ENCODE measurements at places on chromosomes 4 and X.

DNA sequence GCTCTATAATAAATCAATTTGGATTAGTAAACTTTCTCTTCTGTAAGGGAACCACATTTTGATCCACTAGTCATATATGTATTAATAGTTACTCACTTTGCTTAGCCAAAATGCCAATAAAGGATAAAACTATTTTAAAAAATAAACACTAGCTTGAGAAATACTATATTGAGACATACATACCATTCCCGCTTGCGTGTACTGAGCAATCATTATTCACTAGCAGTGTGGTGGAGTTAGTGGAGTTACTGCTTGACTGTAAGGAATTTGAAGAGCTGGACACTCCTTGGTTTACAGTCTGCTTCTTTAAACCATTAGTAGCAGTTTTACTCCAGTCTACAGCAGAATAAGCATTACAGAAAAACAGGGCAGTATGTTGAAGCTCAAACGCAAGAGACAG lies 10.8 kb upstream of the PHKA2 start:
- no peak for DNase-seq

- DNase-seq: no peak
Observed at GRCh38 chr4:17690135-17690534, 75.7 kb downstream of the MED28 start.

DNA sequence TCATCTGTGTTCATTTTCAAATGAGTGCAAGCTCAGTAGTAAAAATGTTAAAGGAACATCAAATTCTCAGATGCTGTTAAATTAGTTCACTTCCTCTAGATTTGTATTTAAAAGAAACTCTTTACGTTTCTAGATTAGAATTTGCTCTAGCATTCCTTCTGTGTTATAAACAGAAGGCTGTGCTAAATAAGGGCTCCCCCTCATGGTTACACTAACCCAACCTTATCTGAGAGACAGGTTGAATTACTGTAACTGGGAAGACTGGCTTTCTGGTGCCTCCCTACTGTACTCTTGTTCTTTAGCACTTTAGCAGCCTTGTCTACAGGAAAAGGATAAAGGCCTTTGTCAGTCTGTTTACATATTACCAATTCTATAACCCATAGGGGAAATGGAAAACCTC lies 56.8 kb downstream of the RXFP1 start:
- no peak for DNase-seq

DNA sequence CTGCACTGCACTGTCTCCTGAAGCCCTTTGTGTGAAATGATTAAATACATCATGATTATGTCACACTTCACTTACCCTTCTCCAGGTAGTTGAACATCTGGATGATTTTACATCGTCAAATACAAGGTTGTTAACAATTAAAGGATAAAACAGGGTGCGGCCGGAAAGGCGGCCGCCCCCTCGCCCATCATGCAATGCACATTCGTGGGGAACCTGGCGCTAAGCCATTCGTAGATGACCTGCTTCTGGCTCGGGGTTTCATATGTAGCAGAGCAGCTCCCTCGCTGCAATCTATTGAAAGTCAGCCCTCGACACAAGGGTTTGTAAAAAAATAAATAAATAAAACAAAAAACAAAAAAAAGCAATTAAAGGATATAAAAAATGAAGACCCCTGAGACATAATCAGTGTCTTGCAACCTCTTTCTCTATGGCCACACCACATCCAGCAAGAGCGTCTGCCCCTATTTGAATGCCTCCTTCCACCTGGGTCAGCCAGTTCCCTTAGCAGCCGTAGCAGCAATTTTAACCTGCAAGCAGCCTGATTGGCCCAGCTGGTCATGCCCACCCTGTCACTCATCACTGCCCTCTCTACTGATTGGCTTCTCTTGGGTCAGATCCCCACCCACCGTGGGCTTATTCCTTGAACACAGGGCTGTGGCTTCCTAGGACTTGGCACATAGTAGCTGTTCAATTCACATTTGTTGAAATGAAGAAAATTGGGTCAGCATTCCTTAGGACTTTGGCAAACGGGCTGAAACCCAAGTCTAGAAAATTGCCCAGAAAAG lies 147.8 kb upstream of the PSAPL1 start:
- DNase-seq: no peak

DNA sequence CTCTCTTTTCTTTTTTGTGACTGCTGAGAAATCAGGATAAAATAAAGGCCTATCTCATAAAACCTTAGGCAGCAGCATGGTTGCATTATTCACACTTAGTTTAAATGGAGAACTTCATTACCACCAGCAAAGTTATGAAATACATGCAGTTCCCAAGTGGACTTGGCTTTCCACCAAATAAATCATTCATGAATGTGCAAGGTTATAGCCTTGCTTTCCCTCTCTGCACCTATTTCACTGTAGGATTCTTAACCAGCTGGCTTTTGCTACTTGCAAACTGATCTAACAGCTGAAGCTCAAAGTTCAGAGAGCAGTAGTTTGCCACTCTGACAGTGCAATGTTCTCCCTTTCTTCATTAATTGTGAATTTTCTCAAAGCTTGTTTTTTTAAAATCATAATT lies 140.1 kb upstream of the SMIM31 start:
- DNase-seq: no peak

DNA sequence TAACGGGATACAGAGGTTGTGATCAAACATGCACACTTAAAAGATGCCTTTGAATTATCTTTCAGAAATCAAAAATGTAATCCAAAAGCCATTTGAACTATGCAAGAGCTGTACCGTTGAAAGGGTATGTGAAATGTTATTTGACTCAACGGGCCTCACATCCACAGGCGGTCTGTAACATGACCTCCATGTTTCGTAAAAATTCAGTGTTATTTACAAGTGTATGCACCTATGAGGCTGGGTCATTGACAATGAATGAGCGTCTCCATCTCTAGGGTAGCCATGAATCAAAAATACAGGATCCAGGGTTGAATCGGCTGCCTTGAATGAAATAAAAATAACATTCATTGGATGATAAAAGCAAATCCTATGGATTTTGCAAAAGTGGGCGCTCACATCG lies 100.1 kb downstream of the CRLF2 start:
- no peak for DNase-seq

DNA sequence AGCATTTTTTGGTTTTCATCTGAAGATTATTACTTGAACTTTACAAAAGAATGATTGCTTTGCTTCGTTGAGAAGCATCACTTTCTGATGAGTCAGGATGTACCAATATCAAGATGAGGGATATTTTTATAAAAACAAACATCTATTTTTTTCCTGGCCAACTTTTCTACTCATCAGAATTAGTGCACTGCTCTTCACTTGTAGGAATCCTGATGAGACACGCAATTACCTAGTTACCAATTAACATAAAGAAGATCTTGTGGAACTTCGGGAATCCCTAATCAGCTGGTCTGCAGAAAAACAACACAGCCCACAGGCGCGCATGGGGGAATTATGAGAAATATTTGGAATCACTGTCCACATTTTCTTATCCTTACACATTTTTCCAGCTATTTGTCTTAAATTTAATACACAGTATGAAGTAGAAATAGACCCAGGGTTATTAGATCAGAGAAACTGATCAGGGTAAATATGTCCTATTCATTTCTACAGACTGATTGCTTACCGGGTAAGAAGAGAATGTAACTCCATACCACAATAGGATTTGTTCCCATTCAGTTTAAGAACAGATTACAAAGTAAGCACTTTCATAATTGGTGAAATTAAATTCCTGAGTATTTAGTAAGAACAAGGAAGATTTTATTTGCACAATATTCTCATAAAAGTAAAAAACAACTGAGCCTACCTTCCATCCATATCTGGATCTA lies 50.9 kb downstream of the MFAP3L start:
- no peak for DNase-seq

GRCh38 chr4:140654495-140654814 lies 85.7 kb upstream of the UCP1 start:
- DNase-seq: no peak

- DNase-seq: no peak
Observed at GRCh38 chrX:99939883-99940232, 470.2 kb downstream of the PCDH19 start.

DNA sequence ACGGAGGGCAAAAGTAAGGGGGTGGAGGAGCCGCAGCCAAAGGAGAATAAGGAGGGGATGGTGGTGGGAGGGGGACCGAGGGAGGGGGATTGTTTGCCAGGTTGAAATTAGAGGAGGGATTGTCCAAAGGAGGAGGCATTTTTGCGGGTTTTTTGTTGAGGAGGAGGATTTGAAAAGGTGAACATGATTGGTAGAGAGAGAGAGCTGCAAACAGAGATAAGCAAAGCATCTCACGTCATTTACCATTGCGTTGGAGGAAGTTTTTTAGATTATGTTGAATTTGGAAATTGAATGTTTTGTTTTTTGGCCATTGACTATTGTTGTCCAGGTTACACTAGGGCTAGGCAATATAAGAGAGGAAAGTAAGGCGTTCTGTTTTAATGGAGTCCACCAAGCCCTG lies 54.5 kb upstream of the ABCB7 start:
- no peak for DNase-seq

DNA sequence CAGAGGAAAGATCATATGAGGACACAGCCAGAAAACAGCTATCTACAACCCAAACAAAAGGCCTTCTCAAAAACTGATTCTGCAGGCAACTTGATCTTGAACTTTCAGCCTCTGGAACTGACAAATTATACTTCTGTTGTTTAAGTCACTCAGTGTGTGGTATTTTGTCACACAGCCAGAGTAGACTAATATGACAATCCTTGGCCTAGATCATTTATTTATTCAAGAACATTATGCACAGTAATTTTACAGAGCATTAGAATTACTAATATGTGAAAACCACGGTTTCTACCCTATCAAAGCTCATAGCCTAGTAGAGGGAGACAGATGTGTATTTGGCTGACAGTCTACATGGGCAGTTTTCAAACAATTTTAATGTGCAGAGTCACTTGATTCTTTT lies 167.8 kb upstream of the PCDH18 start:
- no peak for DNase-seq

- no peak for DNase-seq
Observed at GRCh38 chr4:71604785-71605184, 179.1 kb downstream of the GC start.

DNA sequence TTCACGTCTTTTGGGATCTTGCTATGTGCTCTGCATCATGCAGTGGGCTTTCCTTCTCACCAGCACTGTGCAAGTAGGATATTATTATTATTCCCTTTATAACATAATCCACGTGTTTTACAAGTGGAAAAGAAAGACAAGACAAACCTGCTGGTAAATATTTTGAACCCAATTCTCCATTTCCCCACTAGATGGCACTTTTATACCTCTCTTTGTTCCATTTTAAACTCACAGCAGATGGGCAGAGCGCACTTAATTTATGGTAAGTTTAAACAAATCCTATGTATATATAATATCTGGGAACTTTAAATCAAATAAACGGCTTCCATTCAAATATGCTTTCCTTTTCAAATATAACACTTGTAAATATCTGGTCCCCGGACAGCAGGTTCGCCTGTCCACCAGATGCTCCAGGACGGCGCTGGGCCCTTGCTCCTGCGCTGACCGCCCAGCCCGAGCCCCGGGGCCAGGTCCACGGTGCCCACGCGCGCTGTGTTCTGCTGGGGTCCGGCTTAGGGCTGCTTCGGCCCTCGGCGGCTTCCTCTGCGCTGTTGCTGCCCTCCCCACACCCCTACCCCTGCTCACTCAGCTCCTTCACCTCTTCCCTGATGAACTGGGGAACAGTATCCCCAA lies 31.1 kb downstream of the F11 start:
- DNase-seq: no peak

DNA sequence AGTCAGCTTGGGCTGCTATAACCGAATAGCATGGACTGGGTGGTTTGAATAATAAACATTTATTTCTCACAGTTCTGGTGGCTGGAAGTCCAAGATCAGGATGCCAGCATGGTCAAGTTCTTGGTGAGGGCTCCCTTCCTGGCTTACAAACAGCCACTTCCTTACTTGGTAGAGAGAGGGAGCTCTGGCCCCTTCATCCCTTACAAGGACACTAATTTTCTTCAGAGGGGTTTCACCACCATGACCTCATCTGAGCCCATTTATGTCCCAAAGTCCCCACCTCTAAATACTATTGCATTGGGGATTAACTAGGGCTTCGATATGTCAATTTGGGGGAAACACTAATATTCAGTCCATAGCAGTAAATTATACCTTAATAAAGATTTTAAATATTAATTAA lies 61.8 kb downstream of the CLNK start:
- no peak for DNase-seq

GRCh38 chr4:82500435-82501153 lies 61.2 kb downstream of the TMEM150C start:
- DNase-seq: no peak

DNA sequence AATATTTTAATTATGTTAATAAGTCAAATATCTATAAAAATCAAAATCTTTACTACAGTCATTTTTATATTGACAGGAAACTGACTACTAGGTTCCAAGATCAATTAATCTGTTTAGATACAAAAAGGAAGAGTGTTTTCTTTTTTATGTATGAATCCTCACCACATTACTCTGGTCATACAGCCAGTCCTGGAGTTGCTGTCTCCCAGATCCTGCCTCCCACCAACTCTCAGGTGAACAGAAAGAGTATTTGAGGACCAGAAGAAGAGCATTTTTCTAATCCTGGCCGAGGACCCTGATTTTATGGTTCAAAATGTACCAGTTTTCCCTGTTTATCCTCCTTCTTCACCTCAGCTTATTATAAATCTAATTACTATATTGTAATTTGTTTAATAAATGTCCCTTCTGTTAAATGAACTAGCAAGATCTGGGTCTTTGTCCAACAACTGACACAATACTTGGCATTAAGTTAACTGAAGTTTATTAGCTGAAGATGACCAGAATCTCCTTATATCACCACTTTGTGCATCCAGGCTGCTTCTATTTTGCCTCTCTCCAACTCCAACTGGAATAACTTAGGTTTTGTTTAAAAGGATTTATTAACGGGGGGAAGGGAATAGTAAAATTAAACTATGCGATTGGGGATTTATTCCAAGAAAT lies 224.4 kb upstream of the PCDH7 start:
- DNase-seq: no peak

DNA sequence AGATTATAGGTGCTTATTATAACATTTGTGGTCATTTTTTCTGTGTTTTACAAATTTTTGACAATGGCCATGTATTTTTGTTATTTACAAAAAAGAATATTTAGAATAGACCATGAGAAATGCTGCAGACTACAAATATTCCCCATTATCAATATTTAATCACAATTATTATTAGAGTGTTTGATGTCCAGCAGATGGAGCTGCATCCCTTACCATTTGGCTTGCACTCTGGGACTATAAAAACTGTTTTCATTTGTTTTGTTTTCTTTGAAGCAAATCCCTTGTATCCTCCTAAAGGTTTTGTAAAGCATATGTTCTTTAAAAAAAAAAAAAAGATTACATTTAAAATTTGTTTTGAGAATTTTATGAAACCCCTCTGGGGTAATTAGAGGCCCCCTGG lies 85.6 kb upstream of the CXorf66 start:
- no peak for DNase-seq

GRCh38 chr4:33104273-33104672 lies 2384.1 kb downstream of the PCDH7 start:
- DNase-seq: no peak

- no peak for DNase-seq
Observed at GRCh38 chr4:54104907-54105306, 4.9 kb downstream of the GSX2 start.

GRCh38 chr4:96677499-96677898 lies 837.6 kb downstream of the PDHA2 start:
- DNase-seq: no peak

- DNase-seq: no peak
Observed at GRCh38 chr4:166538491-166539005, 665.5 kb downstream of the TLL1 start.

Data from stimulated activated CD4-positive, alpha-beta T cell treated with anti-CD3 and anti-CD28 coated beads, Interleukin-1b, Interleukin-23, amount 100 ng/mL, for 24 hours (primary cell).